ENCODE measurements at places on chromosomes 11 and 22.
A peak's percentile ranks its signal among the peaks of the same experiment; 100 is the strongest.

DNA sequence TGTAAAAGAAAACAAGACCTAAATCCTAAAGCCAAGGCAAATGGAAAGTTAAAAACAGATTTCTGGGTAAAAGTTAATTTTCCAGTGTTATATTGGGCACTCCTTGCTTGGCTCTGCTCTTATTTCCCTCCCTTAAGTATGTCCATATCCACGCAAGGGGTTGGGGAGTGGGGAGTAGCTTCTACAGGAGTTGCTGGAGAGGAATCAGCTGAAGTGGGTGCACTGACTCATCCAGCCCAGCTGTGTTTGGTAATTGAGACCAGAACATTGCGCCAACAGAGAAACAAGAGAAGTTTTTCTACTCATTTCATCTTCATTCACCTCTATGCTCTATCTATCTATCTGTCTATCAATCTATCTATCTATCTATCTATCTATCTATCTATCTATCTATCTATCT, 298.4 kb upstream of the PDGFD start:
- H3K36me3 ChIP-seq: no peaks in the 10 kb centered on the region
- H3K27ac ChIP-seq: no peak overlapping the region
- no peak for DNase-seq
- no peak overlapping the region for H3K4me3 ChIP-seq

- no peak for DNase-seq
- no peak overlapping the region for H3K4me3 ChIP-seq
- H3K27me3 ChIP-seq: no peaks in the 10 kb centered on the region
- H3K27ac ChIP-seq: no peak overlapping the region
- peaks cover 5% of the 10 kb centered on the region for H3K4me1 ChIP-seq
- no peaks in the 10 kb centered on the region for H3K36me3 ChIP-seq
Observed at GRCh38 chr11:6191742-6192141, 7.3 kb upstream of the OR52W1 start.

- no peaks in the 10 kb centered on the region for H3K36me3 ChIP-seq
- H3K27me3 ChIP-seq: no peaks in the 10 kb centered on the region
- H3K4me1 ChIP-seq: no peaks in the 10 kb centered on the region
- no peak overlapping the region for H3K4me3 ChIP-seq
- no peak overlapping the region for H3K27ac ChIP-seq
Observed at GRCh38 chr11:68979931-68980775, 633 bp downstream of the MRGPRD start.

GRCh38 chr11:60914633-60915247, 782 bp downstream of the TMEM109 start:
- no peak for DNase-seq
- H3K4me3 ChIP-seq: peak overlapping the region; percentile 92
- peaks cover 64% of the 10 kb centered on the region for H3K4me1 ChIP-seq
- H3K27me3 ChIP-seq: no peaks in the 10 kb centered on the region
- peak overlapping the region; percentile 78 for H3K27ac ChIP-seq

DNA sequence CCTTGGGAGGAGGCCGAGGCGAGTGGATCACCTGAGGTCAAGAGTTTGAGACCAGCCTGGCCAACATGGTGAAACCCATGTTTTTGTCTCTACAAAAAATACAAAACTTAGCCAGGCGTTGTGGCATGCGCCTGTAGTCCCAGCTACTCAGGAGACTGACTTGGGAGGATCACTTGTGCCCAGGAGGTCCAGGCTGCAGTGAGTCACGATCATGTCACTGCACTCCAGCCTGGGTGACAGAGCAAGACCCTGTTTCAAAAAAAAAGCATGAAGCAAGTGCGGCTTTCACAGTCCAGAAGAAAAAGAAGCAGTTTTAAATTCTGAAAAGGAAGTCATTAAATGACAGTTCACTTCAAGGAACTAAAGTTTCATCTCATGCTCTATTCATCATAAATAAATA, 7.1 kb upstream of the LTO1 start:
- DNase-seq: no peak
- no peak overlapping the region for H3K4me3 ChIP-seq
- H3K27me3 ChIP-seq: peaks cover 6% of the 10 kb centered on the region
- no peaks in the 10 kb centered on the region for H3K36me3 ChIP-seq

DNA sequence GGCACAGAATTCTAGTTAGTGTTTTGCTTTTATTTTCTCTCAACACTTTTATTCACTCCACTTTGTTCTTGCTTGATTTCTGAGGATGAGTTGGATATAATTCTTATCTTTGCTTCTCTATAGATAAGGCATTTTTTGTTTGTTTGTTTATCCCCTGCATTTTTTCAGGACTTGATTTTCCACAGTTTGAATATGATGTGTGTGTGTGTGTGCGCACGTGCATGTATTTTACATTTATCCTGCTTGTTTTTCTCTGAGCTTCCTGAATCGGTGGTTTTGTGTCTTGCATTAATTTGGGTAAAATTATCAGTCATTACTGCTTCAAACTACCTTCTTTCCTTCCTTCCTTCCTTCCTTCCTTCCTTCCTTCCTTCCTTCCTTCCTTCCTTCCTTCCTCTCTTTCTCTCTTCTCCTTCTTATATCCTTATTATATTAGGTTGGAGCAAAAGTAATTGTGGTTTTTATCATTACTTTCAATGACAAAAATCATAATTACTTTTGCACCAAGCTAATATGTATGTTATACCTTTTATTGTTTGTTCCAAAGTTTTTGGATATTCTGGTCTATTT, 679.9 kb upstream of the RAG2 start:
- no peaks in the 10 kb centered on the region for H3K36me3 ChIP-seq
- no peak overlapping the region for H3K27ac ChIP-seq
- H3K4me3 ChIP-seq: no peak overlapping the region

DNA sequence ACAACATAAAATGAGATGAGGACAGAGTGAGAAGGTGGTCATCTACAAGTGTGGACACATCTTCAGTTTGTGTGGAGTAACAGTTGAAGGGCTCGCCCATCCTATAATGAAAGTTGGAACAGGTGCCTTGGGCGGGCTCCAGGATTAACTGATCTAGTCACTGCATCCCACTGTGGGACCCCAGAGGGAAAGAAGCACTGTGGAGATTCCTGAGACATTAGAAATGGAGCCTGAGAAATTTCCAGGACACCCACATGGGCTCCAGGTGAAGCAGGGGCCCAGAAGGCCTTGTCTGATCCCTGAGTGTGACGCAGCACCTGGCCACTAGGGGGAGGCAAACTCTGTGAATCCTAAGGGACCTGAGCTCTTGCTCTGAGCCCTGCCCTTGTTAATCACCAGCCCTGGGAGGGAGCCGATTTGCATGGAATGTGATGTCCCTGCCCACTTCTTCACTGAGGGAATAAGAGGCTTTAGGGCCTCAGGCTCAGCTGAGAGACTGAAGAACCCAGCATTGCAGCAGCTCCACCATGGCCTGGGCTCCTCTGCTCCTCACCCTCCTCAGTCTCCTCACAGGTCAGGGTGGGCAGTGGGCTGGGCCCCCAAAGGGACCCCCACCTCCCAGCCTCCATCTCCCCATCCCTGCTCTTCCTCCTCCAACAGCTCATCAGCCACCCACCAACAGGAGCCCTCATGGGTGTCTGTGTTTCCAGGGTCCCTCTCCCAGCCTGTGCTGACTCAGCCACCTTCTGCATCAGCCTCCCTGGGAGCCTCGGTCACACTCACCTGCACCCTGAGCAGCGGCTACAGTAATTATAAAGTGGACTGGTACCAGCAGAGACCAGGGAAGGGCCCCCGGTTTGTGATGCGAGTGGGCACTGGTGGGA, 98.4 kb downstream of the VPREB1 start:
- peak; percentile 75 for DNase-seq
- no peak overlapping the region for H3K4me3 ChIP-seq
- no peaks in the 10 kb centered on the region for H3K36me3 ChIP-seq
- peaks cover 4% of the 10 kb centered on the region for H3K27me3 ChIP-seq

DNA sequence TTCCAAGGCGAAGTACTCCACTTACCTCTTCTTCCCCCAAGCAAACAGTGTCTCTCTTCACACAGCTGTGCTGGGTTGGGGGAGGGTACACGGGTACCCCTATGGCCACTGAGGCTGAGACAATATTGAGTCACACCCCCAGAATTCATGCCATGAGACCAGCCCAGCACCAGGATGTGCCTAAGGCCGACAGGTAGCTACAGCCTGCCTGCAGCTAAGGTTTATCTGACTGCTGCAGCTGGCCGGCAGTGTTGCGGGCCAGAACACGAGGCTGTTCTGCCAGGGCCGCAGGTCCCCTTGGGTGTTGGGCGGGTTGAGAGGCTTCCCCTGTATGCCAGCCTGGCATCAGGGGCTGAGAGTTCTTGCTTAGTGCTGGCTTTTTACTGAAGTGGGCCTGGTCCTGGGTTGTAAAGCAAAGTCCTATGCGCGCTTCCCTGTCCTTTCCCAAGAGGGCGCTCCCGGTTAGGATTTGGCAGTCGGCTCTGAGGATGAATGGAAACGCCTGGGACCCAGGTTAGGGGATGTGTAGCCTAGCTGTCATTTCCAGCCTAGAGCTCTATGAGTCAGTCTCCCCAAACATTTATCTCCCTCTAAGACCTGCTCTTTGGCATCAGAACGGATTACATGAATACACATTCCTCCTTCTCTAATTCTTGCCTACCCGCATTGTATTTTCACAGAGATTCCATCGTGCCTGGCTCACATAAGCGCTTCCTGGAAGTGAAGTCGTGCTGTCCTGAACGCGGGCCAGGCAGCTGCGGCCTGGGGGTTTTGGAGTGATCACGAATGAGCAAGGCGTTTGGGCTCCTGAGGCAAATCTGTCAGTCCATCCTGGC, 7.1 kb downstream of the USP18 start:
- no peak overlapping the region for H3K27ac ChIP-seq
- no peak overlapping the region for H3K4me3 ChIP-seq
- DNase-seq: peak; percentile 76
- peaks cover 5% of the 10 kb centered on the region for H3K4me1 ChIP-seq
- H3K27me3 ChIP-seq: no peaks in the 10 kb centered on the region

DNA sequence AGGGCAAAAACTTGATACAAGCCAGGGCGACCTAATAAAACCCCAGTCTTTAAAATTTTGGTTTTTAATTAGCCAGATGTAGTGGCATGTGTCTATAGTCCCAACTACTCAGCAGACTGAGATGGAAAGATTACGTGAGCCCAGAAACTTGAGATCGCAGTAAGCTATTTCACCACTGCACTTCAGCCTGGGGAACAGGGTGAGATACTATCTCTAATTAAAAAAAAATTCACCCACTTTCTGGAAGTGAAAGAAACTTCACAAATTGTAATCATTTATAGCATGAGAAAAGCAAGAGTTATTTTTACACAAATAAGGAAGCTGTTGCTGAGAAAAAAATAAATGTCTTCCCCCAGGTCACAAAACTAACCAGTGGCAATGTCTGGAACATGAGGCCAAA, 882 bp upstream of the GLYATL2 start:
- no peak overlapping the region for H3K27ac ChIP-seq
- H3K4me1 ChIP-seq: no peaks in the 10 kb centered on the region
- no peaks in the 10 kb centered on the region for H3K36me3 ChIP-seq
- H3K27me3 ChIP-seq: peaks cover 3% of the 10 kb centered on the region
- DNase-seq: no peak
- no peak overlapping the region for H3K4me3 ChIP-seq

- no peaks in the 10 kb centered on the region for H3K4me1 ChIP-seq
- no peaks in the 10 kb centered on the region for H3K27me3 ChIP-seq
Observed at GRCh38 chr11:131290185-131290584, 80.2 kb upstream of the NTM start.

- H3K4me1 ChIP-seq: no peaks in the 10 kb centered on the region
- H3K36me3 ChIP-seq: no peaks in the 10 kb centered on the region
- no peak for DNase-seq
- H3K27me3 ChIP-seq: no peaks in the 10 kb centered on the region
- H3K27ac ChIP-seq: no peak overlapping the region
Observed at GRCh38 chr11:115808351-115808940, 304.2 kb upstream of the CADM1 start.

- no peak overlapping the region for H3K4me3 ChIP-seq
- DNase-seq: no peak
- no peaks in the 10 kb centered on the region for H3K27me3 ChIP-seq
Observed at GRCh38 chr11:96260067-96260511, 82.9 kb downstream of the MAML2 start.

DNA sequence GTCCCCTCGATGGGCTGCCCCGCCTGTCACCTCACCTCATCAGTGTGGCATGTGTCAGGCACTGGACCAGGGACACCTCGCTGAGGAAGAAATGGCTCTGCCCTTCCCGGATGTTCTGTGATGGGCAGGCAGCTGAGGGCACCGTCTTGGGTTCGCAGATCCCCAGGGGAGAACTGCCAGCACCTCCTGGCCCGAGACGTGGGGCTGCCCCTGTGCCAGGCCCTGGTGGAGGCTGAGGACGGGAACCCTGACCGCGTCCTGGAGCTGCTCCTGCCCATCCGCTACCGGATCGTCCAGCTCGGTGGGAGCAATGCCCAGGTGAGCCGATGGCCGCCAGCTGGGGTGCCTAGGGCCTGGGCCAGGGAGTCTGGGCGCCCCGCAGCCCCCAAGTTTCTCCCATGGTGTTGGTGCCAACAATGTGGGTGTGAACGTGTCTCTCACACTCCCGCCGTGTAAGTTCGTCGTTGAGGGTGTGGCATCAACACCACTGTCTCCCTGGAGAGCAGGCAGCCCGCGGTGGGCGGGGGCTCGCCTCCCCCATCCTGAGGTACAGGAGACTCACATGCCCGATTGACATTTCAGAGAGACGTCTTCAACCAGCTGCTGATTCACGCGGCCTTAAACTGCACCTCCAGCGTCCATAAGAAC, 7.3 kb upstream of the GTSE1 start:
- DNase-seq: no peak
- peaks cover 6% of the 10 kb centered on the region for H3K36me3 ChIP-seq
- no peak overlapping the region for H3K4me3 ChIP-seq

DNA sequence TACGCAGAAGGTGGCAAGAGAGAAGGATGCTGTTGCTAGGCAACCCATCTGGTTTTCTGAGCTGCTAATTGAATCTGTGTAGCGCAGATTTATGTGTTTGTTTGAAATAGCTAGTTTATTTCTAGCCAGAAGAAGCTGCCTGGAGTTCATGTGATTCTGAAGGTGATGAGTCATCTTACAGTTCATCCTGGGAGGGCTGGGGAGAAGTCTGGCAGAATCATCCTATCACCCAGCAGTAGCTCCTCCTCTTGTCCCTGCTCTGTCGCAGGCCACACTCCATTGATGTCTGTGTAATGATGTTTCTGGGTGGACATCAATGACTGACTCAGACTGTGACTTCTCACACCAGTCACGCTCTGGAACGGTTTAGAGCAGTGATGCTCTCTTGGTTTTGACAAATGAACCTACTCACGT, 4.8 kb upstream of the FBXO7 start:
- no peak overlapping the region for H3K27ac ChIP-seq
- DNase-seq: peak; percentile 9
- peaks cover 9% of the 10 kb centered on the region for H3K4me1 ChIP-seq

GRCh38 chr11:112784323-112785073, 176.7 kb upstream of the NCAM1 start:
- no peak overlapping the region for H3K4me3 ChIP-seq
- peaks cover 20% of the 10 kb centered on the region for H3K27me3 ChIP-seq
- no peaks in the 10 kb centered on the region for H3K36me3 ChIP-seq

- no peaks in the 10 kb centered on the region for H3K27me3 ChIP-seq
- no peak for DNase-seq
- H3K27ac ChIP-seq: no peak overlapping the region
- H3K4me1 ChIP-seq: no peaks in the 10 kb centered on the region
- H3K36me3 ChIP-seq: no peaks in the 10 kb centered on the region
Observed at GRCh38 chr11:84419616-84420015, 1133.4 kb upstream of the CCDC90B start.

Measured in activated CD4-positive, alpha-beta memory T cell treated with anti-CD3 and anti-CD28 coated beads for 36 hours (primary cell).